ENCODE measurements at places on chromosomes 7 and 10.

- peak; percentile 74 for DNase-seq
Measured at GRCh38 chr10:43689618-43689954, 40.9 kb upstream of the ZNF32 start.

DNA sequence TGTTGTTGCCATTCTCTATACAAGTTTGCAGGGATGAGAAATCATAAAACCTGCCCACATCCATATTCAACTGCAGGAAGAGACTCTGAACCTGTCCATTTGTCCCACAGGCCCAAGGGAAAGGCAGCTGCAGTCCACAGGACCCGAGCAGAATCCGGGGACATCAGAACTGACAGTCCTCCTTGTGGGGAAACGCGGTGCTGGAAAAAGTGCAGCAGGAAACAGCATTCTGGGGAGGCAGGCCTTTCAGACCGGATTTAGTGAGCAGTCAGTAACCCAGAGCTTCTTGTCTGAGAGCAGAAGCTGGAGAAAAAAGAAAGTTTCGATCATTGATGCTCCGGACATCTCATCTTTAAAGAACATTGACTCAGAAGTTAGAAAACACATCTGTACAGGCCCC is 23.5 kb downstream of the GIMAP8 start:
- no peak for DNase-seq

DNA sequence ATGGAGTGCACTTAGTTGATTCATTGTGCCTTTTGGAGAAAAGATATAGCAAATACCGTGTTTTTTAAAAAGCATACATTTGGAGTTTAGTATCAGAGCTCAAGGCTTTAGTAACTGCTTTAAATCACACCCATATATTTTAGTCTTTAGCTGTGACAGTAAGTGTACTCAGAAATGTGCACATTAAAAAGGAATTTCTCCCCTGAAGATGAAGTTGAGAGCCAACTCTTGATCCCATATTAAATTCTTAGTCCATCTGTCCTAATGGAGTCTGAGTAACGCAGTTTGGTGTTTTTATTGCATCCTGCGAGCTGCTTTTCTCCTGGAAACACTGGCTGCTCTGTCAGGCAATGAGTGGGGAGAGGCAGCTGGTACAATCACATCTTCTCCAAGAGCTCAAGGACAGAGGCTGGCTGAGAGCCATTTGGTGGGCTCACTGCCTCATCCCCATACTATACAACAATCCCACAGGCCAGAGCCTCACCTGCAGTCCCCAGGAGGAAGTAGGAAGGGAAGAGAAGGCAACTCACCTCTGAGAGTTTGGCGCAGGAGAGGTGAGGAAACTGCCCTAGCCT is 473.6 kb upstream of the C7orf33 start:
- no peak for DNase-seq

DNA sequence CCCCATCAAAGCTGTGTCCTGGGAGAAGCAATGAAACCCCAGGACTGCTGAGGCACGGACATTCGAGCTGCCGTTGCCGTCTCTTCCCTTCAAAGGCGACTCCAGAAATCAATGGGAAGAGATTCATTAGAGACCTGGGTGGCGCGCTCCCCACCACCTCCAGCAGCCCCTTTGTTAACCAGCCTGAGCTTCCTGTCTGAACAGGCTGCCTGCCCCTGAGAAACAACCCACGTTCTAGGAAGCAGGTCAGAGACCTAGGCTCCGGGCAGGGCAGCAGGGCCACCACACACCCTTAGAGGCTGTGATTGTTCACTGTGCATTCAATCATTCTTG is 110.9 kb upstream of the PPIF start:
- no peak for DNase-seq

GRCh38 chr7:111357691-111358090 is 204.6 kb downstream of the IMMP2L start:
- DNase-seq, result no peak

DNA sequence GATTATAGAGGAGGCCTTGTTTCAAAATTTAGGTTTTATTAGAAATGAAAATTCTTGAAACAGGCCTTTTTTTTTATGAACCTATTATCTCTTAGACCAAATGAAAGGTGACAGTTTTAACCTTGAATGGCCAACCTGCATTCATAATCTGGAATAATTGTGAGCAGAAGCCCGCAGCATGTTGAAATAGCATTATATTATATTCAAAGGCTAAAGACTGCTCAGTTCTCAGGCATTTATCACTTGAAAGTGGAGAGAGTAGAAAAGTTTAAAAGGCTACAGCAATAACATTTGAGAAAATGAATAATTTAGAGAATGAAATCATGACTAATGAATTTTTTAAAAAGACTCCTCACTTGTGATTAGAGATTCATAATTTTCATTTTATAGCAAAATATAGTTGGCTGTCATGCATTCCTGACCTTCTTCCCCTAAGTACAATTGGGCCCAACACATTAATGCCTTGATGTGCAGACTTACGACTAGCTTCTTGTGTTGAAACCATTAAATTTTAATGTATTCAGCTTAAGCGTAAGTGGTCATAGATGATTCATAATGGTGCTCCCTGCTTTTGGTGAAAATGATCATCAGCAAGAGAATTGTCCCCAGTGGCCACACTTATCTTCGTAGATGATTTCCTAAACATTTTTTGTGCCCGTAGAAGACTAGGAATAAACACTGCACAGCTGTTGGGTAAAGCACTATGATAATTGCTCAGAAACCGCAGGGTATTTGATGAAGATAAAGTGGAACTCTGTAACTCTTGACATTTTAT is 346.6 kb upstream of the BMPER start:
- DNase-seq, result no peak

DNA sequence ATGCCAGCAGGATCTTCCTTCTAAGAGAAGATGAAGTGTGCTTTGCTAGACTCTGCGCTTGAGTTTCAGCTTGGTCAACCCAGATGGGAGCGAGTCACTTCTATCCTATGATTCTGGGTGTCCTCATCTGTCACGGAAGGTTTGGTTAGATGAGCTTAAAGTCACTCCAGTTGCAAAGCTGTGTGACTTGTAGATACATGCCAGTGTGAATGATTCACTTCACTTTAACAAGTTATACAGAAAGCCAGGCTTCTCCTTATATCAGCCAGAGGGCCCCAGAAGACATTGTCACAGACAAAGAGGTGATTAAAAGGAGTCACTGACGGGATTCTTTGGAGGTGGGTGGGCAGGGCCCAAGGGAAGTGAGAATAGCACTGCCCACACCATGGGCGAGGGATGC is 122.6 kb upstream of the PFKP start:
- DNase-seq, result no peak

DNA sequence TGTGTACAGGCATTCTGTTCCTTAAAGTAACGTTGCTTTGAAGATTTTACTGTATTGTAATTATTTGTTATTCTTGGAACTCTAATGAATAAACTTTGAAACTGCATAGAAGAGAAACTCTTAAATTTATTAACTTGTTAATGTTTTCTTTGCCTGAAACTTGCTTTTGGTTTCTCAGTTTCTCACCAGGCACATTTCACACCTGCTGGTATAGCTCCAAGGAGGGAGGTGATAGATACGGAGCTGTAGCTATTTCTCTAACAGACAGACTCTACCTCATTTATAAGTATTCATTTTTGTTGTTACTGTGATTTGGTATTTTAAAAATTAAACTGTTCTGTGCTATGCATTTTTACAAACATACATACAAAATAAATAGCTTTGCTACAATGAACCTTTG is 32.7 kb downstream of the R3HCC1L start:
- DNase-seq, result no peak

DNA sequence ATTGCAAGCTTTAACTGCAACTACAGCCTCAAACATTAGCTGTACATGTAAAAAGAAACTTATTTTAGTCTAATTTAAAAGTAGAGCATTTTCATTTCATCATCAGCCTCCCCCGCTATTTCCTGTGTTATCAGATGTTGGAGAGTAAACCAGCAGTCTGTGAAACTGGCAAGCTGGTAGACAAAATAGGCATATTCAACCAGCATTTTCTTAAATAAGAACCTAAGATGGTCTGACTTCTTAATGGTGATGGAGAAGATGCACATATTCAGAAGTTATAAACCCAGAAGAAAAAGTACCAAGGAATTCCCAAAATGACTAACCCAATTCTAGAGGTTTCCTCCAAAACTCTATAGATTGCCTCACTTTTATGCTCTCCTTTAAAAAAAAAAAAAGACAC is 24.9 kb downstream of the PIK3AP1 start:
- DNase-seq, result no peak

All from D341Med (cell line).